ENCODE measurements at places on chromosomes 3 and 15.

DNA sequence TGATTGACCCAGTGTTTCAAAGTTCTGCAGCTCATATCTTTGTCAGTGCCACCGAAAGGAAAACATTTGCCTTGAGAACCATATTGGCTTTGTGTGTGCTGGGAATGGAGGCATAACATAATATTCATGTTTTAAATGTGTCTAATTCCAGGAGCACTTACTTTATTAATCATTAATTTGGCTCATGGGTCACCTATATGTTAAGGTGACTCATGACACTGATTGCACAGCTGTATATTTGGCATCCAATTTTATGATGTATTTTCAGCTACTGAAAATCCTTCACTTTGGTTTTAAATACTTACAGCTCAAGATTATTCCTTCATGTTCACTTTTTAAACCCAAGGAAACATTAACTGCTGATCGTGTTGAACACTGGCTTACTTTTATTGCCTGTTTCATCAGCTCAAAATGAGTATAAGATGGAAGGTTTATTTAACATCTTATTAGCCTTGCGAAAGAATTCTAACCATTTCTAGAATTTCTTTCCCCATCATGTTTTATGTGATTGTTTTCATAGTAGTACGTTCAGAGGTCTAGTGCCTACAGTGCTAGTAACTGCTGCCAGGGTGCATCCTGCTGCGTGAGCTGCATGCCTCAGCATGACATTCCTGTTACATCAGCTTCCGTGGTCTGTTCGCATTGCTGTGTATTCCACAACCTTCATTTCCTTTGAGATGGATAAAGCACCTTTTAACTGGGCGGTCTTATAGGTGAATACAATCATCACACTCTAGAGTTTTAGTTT lies 63.7 kb downstream of the LRCH3 start:
- DNase-seq: peak; percentile 67

- no peak for DNase-seq
These were observed 5.2 kb downstream of the C3orf49 start for GRCh38 chr3:63824309-63824708.

GRCh38 chr3:62503516-62503915 lies 130.2 kb upstream of the FEZF2 start:
- no peak for DNase-seq

DNA sequence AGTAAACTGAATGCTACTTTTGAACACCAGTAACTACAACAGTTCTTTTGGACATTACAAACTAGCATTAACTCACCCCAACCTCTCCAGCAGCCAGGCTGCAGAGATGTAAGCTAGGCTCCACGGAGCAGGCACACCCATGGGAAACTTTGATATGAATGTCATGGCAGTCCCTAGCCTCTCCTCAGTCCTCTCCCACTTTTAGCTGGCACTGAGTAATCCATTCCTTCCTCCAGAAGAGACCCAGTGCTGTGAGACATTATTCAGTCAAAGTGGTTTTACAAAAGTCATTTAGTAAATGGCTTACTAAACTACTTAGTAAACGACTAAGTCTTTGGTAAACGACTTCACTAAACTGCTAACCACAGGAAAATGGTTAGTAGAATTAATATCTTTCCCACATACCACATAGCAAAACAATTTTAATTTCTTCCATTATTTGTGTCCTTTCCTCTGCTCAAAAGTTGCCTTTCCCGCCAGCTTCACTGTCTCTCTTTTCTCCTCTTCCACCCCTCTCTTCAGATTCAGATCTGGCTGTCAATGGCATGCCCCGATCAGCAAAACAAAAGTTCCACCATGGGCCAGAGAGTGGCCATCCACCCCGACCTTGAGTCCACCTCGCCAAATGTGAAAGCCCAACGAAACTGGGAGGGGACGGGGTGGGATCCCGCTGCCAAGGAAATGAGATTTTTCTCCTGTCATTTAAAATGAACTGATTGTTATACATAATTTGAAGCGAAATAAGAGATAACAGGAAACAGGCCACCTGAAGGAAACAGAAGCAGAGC lies 67.5 kb upstream of the TJP1 start:
- no peak for DNase-seq

DNA sequence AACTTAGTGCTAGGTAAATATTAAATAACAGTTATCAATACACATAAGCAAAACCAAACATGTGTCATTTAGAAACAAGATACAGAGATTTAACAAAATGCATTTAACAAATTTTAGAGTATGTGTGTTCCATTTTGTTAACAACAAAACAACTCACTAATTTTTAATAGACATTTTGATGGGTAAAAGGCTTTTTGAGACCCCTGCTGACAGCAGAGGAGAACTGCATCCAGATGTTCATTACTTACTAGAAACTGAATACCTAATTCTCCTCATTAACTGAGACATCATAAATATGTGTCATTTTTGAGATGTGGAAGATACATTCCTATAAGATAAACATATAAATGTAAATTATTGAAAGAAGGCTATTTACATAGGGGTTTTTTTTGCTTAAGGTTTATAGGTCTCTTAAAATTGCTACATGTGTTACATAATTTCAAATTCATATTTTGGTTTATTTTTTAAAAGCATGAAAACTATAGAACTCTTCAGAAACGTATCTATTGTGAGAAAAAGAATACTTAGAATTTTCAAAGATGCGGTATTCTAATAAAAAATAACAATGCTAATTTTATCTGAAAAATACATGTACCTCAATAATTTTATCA lies 1009.8 kb downstream of the TUSC7 start:
- DNase-seq: no peak

- DNase-seq: no peak
These were observed 44.8 kb upstream of the ATP2C1 start for GRCh38 chr3:130849091-130849552.

DNA sequence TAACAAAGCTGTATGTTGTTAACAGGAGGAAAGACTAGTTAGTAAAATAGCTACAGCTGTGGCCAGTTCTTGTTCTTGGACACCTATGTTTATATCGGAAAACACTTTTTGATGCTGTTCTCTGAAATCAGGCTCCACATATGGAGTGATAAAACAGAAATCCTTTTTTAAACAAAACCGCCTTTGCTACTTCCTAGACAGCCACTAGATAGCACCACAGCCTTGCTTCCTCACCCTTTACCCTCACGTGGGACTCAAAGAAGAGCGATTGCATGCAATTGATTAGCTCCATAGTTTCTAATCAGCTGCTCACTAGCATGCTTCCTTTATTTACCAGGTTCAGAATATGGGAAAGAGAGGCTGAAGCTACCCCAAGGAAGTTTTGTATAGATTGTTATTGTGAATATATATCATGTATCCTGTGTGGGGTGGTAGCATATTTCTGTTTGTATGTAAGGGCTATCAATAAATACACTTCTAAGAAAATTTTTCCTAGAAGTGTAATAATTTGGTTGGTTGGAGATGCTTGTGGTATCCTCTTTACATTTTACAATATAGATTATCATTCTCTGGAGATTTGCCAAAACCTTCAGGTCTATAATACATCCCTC lies 4.3 kb upstream of the MTFMT start:
- no peak for DNase-seq

Data from stromal cell of bone marrow (primary cell).